ENCODE measurements at places on chromosomes 12 and 14.

DNA sequence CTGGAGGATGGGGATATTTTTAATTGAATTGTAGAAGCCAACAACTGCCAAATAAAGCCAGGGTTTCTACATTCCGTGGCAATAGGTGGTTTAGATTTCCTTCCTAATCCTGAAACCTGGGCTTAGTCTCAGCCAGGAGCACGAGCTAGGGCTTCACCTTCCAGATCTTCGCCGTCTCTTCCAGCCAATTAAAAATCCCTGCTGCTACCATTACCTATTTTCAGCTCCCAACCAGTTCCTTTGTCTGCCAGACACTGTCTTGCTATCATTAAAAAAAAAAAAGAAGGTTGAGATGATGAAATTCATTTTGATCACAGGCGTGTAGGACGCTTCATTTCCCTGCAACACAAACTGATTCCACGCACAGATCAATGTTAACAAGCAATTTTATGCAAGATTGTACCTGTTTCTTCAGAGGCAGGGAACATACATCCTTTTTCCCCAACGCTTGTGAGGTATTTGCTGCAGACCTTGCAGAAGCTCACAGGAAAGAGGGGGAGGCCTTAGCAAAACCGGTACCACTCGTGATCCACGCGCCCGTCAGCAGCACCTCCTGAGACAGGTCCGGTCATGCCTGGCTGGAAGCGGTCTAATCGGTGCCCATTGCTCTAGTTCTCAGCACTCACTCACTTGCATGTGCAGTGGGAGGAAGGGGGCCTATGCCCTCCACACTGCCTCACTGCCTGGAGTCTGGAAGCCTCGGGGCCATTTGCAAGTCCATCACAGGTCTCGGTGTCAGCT lies 65.1 kb downstream of the SLC6A12 start:
- no peak overlapping the region for H3K4me3 ChIP-seq
- no peak for DNase-seq

- H3K4me1 ChIP-seq = peaks cover 67% of the 10 kb centered on the region
- no peak for DNase-seq
- peak overlapping the region; percentile 18 for H3K27ac ChIP-seq
Observed at GRCh38 chr12:105226219-105226618, 9.8 kb downstream of the APPL2 start.

GRCh38 chr12:389142-390096 lies at the start of gene KDM5A:
Gene KDM5A, minus strand, starts transcription at chr12:389320. Its CDS starts 229 bp downstream, at chr12:389091.
- H3K36me3 ChIP-seq = peaks cover 42% of the 10 kb centered on the region
- peak within 1 kb of the TSS; percentile 88 for H3K4me3 ChIP-seq
- H3K27me3 ChIP-seq = no peaks in the 10 kb centered on the region
- DNase-seq = peak; percentile 95
- H3K4me1 ChIP-seq = peaks cover 35% of the 10 kb centered on the region
- peak within 1 kb of the TSS; percentile 98 for H3K27ac ChIP-seq

DNA sequence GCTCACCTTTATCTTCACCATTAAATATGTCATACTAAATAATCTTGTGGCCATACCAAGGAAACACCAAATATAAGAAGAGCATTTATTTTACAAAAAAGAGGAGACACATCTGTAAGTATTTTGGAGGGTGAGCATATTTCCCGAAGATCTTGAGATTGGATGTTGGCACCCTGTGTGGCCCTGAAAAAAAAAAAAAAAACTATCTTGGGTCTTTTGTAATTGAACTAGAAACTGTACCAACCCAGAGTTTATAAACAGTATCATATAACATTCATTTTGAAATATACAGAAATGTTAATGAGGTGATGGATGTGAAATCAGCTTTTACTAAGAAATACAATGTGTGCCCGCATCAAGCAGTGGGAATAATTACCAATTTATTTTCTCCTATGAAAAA lies 104.0 kb upstream of the FRMD6 start:
- H3K4me3 ChIP-seq = no peak overlapping the region

DNA sequence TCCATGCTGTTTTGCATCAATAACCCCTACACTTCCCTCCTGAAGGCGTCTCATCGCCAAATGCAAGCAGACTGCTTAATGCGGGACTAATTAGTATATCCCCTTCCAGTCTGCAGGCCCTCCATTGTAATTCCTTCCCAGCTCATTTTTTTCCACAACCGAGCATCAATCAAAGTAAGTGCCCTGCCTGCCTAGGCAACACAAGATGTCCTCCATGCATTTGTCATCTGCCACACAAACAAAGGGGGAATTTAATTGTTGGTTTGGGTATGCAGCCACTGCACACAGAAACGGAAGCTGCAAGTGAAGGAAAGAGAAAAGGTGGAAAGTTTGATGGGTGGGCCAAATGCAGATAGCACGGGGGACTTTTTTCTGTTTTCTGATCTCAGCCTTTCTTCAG lies 168.0 kb downstream of the EGLN3 start:
- DNase-seq = no peak
- H3K27me3 ChIP-seq = peaks cover 17% of the 10 kb centered on the region
- no peak overlapping the region for H3K27ac ChIP-seq
